Muscle of arm (tissue), 14 donors: ENCODE measurements at places on chromosomes 1 and 21. TPM values are rescaled to one million over a fixed set of nuclear protein-coding genes. Genes with fewer than 3 reads are reported as not detected.

Gene SPRR2D
- not detected for polyA plus RNA-seq

Gene SMPDL3B
- 1.5 TPM for polyA plus RNA-seq

Gene ZNF691
- polyA plus RNA-seq, result 10.5 TPM

Gene DIO1
- not detected for polyA plus RNA-seq

Gene TTLL10
- not detected for polyA plus RNA-seq

Gene PLA2G2D
- polyA plus RNA-seq, result not detected

Gene TBX19
- polyA plus RNA-seq, result 1.4 TPM

Gene IL20
- polyA plus RNA-seq, result not detected

Gene SPRR1B
- not detected for polyA plus RNA-seq

Gene TOMM40L
- polyA plus RNA-seq, result 40.3 TPM

Gene S100A9
- polyA plus RNA-seq, result 24.0 TPM

Gene REN
- 0.20 TPM for polyA plus RNA-seq

Gene KDF1
- polyA plus RNA-seq, result not detected
